ENCODE measurements at places on chromosomes 16 and 17. TPM values are rescaled to one million over a fixed set of nuclear protein-coding genes. Genes with fewer than 3 reads are reported as not detected.

GRCh38 chr17:40518401-40519088 lies 17.1 kb upstream of the TNS4 start:
- H3K27ac ChIP-seq = no peak overlapping the region
- peak; percentile 73 for DNase-seq
- H3K4me1 ChIP-seq = peaks cover 4% of the 10 kb centered on the region
- no peaks in the 10 kb centered on the region for H3K27me3 ChIP-seq
- no peaks in the 10 kb centered on the region for H3K36me3 ChIP-seq

GRCh38 chr17:81258292-81258691 lies 19.2 kb downstream of the NDUFAF8 start:
- H3K36me3 ChIP-seq = peaks cover 10% of the 10 kb centered on the region
- DNase-seq = peak; percentile 73
- H3K4me1 ChIP-seq = no peaks in the 10 kb centered on the region

GRCh38 chr17:964876-965275 lies 14.7 kb downstream of the NXN start:
- no peaks in the 10 kb centered on the region for H3K27me3 ChIP-seq
- no peak for DNase-seq
- H3K27ac ChIP-seq = no peak overlapping the region
- H3K36me3 ChIP-seq = peaks cover 20% of the 10 kb centered on the region
- peak overlapping the region; percentile 53 for H3K4me3 ChIP-seq
- peaks cover 8% of the 10 kb centered on the region for H3K4me1 ChIP-seq

DNA sequence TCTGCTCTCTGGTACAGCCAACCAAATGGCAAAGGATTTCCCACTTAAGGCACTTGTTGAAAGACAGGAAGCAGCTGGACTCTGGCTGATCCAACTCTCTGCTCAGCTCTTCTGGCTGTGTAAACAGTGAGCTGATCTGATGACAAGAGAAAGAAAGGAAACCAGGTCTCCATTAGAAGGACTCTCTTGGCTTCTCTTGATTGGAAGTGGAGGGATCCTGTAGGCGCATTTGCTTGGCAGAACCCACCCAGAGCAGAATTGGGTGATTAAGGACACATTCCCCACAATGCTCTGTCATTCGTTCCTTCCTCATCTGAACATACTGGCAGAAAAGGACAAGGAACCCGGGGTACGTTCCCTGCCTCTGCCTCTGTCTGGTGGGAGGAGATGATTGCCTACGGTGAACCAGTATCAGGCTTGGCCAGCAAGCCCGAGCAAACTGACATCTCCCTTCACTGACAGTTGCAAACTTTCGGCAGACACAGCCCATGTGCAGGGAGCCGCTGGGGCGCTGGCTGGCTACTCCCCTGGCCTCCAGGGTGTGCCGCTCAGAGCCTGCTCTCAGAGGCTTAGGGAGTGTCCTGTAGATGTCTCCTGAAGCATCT lies 29.1 kb downstream of the LDHD start:
- DNase-seq = no peak
- H3K4me1 ChIP-seq = peaks cover 3% of the 10 kb centered on the region
- peaks cover 2% of the 10 kb centered on the region for H3K36me3 ChIP-seq
- no peaks in the 10 kb centered on the region for H3K27me3 ChIP-seq
- no peak overlapping the region for H3K4me3 ChIP-seq
- H3K27ac ChIP-seq = no peak overlapping the region

DNA sequence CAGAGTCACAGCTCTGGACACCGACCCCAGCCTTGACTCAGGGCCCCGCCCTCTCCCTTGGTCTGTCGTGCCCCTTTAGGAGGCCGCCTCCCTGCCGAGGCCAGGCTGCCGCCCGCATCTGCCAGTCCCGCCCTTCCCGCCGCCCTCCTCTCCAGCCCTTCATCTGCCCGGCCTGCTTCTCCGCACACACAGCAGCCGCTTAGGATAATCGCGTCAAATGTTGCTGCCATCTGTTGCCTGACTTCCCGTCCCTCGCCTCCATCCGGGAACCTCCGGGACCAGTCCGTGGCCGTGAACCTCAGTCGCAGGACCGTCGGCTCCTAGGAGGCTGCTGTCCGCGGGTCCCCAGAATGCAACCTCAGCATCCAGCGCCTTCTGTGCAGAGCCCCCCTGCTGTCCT lies 11.9 kb downstream of the GSE1 start:
- H3K36me3 ChIP-seq = peaks cover 35% of the 10 kb centered on the region
- no peak for DNase-seq
- H3K4me3 ChIP-seq = no peak overlapping the region
- no peaks in the 10 kb centered on the region for H3K27me3 ChIP-seq
- no peak overlapping the region for H3K27ac ChIP-seq
- peaks cover 3% of the 10 kb centered on the region for H3K4me1 ChIP-seq

GRCh38 chr16:48949636-48950035 lies 332.0 kb downstream of the CBLN1 start:
- DNase-seq = no peak
- H3K4me1 ChIP-seq = no peaks in the 10 kb centered on the region
- 0 out of 2 replicates have a peak, but pooled peaks cover 5% of the 10 kb centered on the region for H3K36me3 ChIP-seq

GRCh38 chr17:38766341-38766740 lies 13.8 kb downstream of the PSMB3 start:
- no peaks in the 10 kb centered on the region for H3K27me3 ChIP-seq
- no peak overlapping the region for H3K27ac ChIP-seq
- H3K4me1 ChIP-seq = no peaks in the 10 kb centered on the region
- DNase-seq = no peak

- no peak overlapping the region for H3K4me3 ChIP-seq
- H3K4me1 ChIP-seq = no peaks in the 10 kb centered on the region
- H3K36me3 ChIP-seq = no peaks in the 10 kb centered on the region
- H3K27ac ChIP-seq = no peak overlapping the region
Measured at GRCh38 chr17:30334421-30334820, 564 bp upstream of the TMIGD1 start.

Gene CLEC10A
- not detected for total RNA-seq

Gene CPHXL2
- not detected for total RNA-seq
